Pancreas (tissue), 10 donors: ENCODE measurements at places on chromosomes 5 and 9. TPM values are rescaled to one million over a fixed set of nuclear protein-coding genes. Genes with fewer than 3 reads are reported as not detected.

FABP6 gene
- total RNA-seq: not detected

HTR4 gene
- not detected for total RNA-seq

PRRX2 gene
- 0.16 TPM for total RNA-seq

IL5 gene
- total RNA-seq: not detected

STK32A gene
- total RNA-seq: 2.7 TPM

ZBTB43 gene
- 5.8 TPM for total RNA-seq

NDUFS6 gene
- total RNA-seq: 8.2 TPM

DRD1 gene
- not detected for total RNA-seq

ARL14EPL gene
- not detected for total RNA-seq

NUDCD2 gene
- total RNA-seq: 9.1 TPM

AIF1L gene
- 3.1 TPM for total RNA-seq

POU5F2 gene
- 0.94 TPM for total RNA-seq

NIPAL4 gene
- total RNA-seq: not detected

EXOSC2 gene
- 10.7 TPM for total RNA-seq

ADAMTS19 gene
- total RNA-seq: 0.15 TPM

SYK gene
- total RNA-seq: 41.1 TPM

SSNA1 gene
- 30.8 TPM for total RNA-seq

SLC1A3 gene
- 21.0 TPM for total RNA-seq

TAF11L5 gene
- total RNA-seq: not detected

HARS1 gene
- total RNA-seq: 34.7 TPM

SNX30 gene
- total RNA-seq: 8.2 TPM

PCDHGB4 gene
- 3.1 TPM for total RNA-seq

PIP5KL1 gene
- 1.1 TPM for total RNA-seq

CMYA5 gene
- 0.63 TPM for total RNA-seq

FAM78A gene
- 3.9 TPM for total RNA-seq

PCDHA13 gene
- total RNA-seq: 0.73 TPM

CFAP77 gene
- total RNA-seq: not detected

CCDC192 gene
- not detected for total RNA-seq

GAPT gene
- total RNA-seq: not detected

CAVIN4 gene
- total RNA-seq: 0.09 TPM

CCL21 gene
- total RNA-seq: not detected

SAXO1 gene
- total RNA-seq: 0.38 TPM

GNAQ gene
- total RNA-seq: 27.1 TPM

TAF11L10 gene
- total RNA-seq: not detected

APBA1 gene
- total RNA-seq: 2.4 TPM

SLC23A1 gene
- 0.67 TPM for total RNA-seq

JADE2 gene
- 27.0 TPM for total RNA-seq

MYOT gene
- total RNA-seq: not detected

MARVELD2 gene
- total RNA-seq: 17.3 TPM

ADAMTS6 gene
- total RNA-seq: 0.26 TPM

EGFLAM gene
- total RNA-seq: 0.97 TPM

CDC20B gene
- not detected for total RNA-seq

IL13 gene
- total RNA-seq: not detected

FOXD4L3 gene
- total RNA-seq: 0.22 TPM

CDC14B gene
- 14.6 TPM for total RNA-seq

PCDHA5 gene
- total RNA-seq: 0.50 TPM

RFESD gene
- 1.3 TPM for total RNA-seq

HACD4 gene
- 0.12 TPM for total RNA-seq

CWC27 gene
- 13.3 TPM for total RNA-seq

DNAH5 gene
- total RNA-seq: 3.1 TPM

LSM11 gene
- 1.6 TPM for total RNA-seq

N4BP3 gene
- 0.54 TPM for total RNA-seq

SWI5 gene
- 9.6 TPM for total RNA-seq
